Esophagus muscularis mucosa (tissue), 4 donors: ENCODE measurements at places on chromosomes 11 and 22. TPM values are rescaled to one million over a fixed set of nuclear protein-coding genes. Genes with fewer than 3 reads are reported as not detected.

Gene CLCF1
- total RNA-seq, result 11.0 TPM

Gene NNMT
- total RNA-seq, result 203 TPM

Gene ADM2
- not detected for total RNA-seq

Gene XKR3
- not detected for total RNA-seq

Gene OR51B5
- total RNA-seq, result not detected

Gene BTBD10
- 51.4 TPM for total RNA-seq

Gene CTSW
- total RNA-seq, result 2.7 TPM

Gene VSIG2
- total RNA-seq, result not detected

GRCh38 chr22:26483043-26483438, 542 bp downstream of the HPS4 start:
- no peaks in the 10 kb centered on the region for H3K27me3 ChIP-seq
- H3K27ac ChIP-seq, result peak overlapping the region; percentile 93

GRCh38 chr22:43078522-43078921, 10.7 kb downstream of the TTLL1 start:
- no peak overlapping the region for H3K4me3 ChIP-seq
- H3K36me3 ChIP-seq, result peaks cover 7% of the 10 kb centered on the region
- no peaks in the 10 kb centered on the region for H3K4me1 ChIP-seq
- no peak overlapping the region for H3K27ac ChIP-seq
- H3K27me3 ChIP-seq, result no peaks in the 10 kb centered on the region
- DNase-seq, result no peak

- no peaks in the 10 kb centered on the region for H3K27me3 ChIP-seq
- H3K4me1 ChIP-seq, result no peaks in the 10 kb centered on the region
- no peak overlapping the region for H3K4me3 ChIP-seq
Observed at GRCh38 chr22:22761606-22761962, 117.2 kb downstream of the GGTLC2 start.

- no peaks in the 10 kb centered on the region for H3K4me1 ChIP-seq
- no peak overlapping the region for H3K4me3 ChIP-seq
- H3K27me3 ChIP-seq, result no peaks in the 10 kb centered on the region
- H3K36me3 ChIP-seq, result no peaks in the 10 kb centered on the region
Observed at GRCh38 chr11:107882095-107882820, 23.7 kb upstream of the SLC35F2 start.

- no peaks in the 10 kb centered on the region for H3K36me3 ChIP-seq
- DNase-seq, result no peak
- peaks cover 9% of the 10 kb centered on the region for H3K27me3 ChIP-seq
- H3K27ac ChIP-seq, result no peak overlapping the region
- no peaks in the 10 kb centered on the region for H3K4me1 ChIP-seq
Observed at GRCh38 chr22:35212009-35212408, 45.3 kb upstream of the HMGXB4 start.

DNA sequence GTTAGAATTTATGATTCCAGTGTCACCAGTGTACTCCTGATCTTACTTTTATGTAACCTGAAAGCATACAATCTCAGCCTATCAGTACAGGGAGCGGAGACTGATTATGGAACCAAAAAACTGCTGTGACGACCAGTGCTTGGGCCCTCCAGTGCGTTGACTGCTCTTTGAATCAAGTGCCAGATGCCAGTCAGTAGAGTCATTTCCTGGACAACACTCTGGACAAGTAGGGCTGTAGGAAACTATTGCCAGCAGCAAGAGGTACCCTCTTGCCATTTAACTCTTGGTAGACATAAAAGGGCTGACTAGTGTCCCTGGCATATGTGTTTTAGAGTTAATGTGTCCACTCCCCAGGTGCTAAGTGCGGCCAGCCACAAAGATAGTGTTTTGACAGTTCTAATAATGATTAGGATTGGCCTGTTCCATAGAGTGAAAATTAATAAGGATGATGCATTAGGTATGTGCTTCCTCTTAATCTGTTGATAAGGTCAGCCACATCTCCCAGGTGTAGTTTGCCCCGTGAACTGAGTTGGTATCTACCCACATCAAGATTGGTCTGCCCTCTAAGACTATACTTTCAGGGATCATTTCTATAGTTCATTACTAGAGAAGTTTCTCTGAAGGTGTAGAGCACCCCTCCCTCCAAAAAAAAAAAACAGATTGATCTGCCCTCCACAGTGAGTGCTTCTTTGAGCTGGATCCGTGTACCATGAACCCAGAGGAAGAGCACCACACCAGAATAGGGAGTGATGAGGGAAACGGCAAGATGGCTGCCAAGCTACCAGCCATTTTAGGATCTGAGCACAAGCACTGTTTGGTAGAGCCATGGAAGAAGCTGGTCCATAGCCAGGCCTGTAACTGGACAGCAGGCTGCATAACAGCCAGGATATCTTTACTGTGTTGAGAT, 20.7 kb upstream of the AIFM3 start:
- H3K27me3 ChIP-seq, result no peaks in the 10 kb centered on the region
- H3K36me3 ChIP-seq, result peaks cover 10% of the 10 kb centered on the region
- H3K27ac ChIP-seq, result no peak overlapping the region

DNA sequence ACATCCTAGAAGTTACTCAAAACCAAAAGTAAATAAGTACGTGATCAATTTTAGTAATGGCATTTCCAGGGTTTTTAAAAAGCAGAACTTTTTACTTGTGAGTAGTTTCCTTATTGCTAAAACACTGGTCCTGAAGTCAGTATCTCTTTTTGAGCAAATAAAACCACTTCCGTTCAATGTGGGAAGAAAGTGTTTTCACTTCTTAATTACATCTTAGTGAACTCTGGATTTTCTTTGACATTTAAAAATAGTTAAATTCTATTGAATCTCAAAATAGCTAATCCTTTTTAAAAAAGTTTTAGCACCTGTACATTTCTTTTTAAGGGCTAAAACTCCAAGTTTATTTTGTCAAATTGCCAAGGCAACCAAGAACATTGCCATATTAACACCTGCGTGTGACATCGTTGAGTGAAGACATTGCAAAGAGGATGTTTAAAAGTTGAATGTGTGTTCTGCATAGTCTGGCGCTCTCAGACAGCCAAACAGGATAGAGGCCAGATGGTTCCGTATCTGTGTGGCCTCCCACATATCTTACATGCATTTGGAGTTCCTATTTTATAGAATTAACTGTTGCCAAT, 17.2 kb upstream of the OR5B21 start:
- no peak for DNase-seq
- no peak overlapping the region for H3K4me3 ChIP-seq
- peaks cover 25% of the 10 kb centered on the region for H3K4me1 ChIP-seq
- no peak overlapping the region for H3K27ac ChIP-seq
- no peaks in the 10 kb centered on the region for H3K27me3 ChIP-seq

DNA sequence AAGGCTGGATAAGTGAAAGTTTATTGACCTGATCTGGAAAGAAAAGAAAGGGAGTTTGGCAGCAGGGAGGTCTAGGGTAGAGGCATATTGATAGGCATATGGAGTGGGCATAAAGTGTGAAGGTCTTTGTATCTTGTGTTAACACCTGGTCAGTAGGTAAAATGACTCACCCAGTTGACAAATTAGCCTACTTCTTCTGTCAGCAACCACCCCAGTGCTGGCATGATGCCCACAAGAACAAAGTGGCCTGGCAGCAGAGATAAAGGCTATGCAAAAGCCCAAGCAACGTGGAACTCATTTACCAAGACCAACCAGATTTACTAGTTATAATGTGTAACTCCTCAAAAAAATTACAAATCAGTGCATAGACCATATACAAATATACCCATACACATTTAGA, 4.9 kb downstream of the OR10A3 start:
- no peak overlapping the region for H3K4me3 ChIP-seq
- no peaks in the 10 kb centered on the region for H3K27me3 ChIP-seq
- H3K36me3 ChIP-seq, result no peaks in the 10 kb centered on the region
- DNase-seq, result no peak
- no peak overlapping the region for H3K27ac ChIP-seq

DNA sequence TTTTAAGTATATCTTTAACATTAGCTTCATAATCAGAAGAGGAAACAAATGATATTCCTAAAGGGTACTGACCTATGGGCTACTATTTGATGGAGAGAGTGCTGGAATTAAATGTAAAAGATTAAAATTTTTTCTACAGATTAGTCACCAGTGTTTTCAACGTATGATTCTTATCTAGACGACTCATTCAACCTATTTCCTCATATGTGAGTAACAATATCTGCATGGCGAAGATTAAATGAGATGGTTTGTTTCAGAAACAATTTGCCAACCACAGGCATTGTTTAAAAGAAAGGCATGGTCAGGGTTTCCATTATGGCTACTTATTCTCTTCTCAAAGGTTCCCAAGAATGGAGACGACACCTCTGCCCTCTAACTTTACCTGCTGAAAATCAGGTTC, 20.4 kb downstream of the OR56B4 start:
- no peak overlapping the region for H3K4me3 ChIP-seq
- no peak overlapping the region for H3K27ac ChIP-seq
- no peaks in the 10 kb centered on the region for H3K36me3 ChIP-seq
- no peak for DNase-seq
- no peaks in the 10 kb centered on the region for H3K4me1 ChIP-seq
- no peaks in the 10 kb centered on the region for H3K27me3 ChIP-seq

GRCh38 chr11:31850365-31850764, 39.2 kb upstream of the PAX6 start:
- DNase-seq, result no peak
- no peaks in the 10 kb centered on the region for H3K27me3 ChIP-seq
- H3K36me3 ChIP-seq, result no peaks in the 10 kb centered on the region
- no peaks in the 10 kb centered on the region for H3K4me1 ChIP-seq
- no peak overlapping the region for H3K27ac ChIP-seq

GRCh38 chr22:49658902-49659280, 168.8 kb downstream of the BRD1 start:
- H3K27ac ChIP-seq, result no peak overlapping the region
- no peak overlapping the region for H3K4me3 ChIP-seq
- H3K27me3 ChIP-seq, result peaks cover 60% of the 10 kb centered on the region
- no peaks in the 10 kb centered on the region for H3K36me3 ChIP-seq
- H3K4me1 ChIP-seq, result peaks cover 6% of the 10 kb centered on the region

DNA sequence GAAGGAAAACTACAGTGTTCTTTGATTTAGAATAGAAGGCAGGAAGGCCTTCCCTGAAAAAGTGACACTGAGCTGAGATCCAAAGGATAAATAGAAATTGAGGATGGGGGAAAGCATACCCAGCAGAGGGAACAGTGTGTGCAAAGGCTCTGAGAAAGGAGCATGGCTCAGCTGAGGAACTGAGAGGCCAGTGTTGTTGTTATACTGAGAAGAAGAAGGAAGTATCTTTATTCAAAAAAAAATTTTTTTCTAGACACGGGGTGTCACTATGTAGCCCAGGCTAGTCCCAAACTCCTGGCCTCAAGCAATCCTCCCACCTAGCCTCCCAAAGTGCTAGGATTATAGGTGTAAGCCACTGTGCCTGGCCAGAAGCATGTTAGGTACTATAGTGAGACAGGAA, 3.5 kb upstream of the PIK3C2A start:
- no peak overlapping the region for H3K27ac ChIP-seq
- no peaks in the 10 kb centered on the region for H3K36me3 ChIP-seq
- peaks cover 30% of the 10 kb centered on the region for H3K4me1 ChIP-seq
- no peak overlapping the region for H3K4me3 ChIP-seq

- H3K27ac ChIP-seq, result no peak overlapping the region
- H3K27me3 ChIP-seq, result no peaks in the 10 kb centered on the region
- no peaks in the 10 kb centered on the region for H3K36me3 ChIP-seq
- no peak overlapping the region for H3K4me3 ChIP-seq
- no peak for DNase-seq
- no peaks in the 10 kb centered on the region for H3K4me1 ChIP-seq
Observed at GRCh38 chr22:43449205-43449830, 37.5 kb downstream of the MPPED1 start.

GRCh38 chr11:75872887-75873416, 57.9 kb downstream of the UVRAG start:
- peaks cover 20% of the 10 kb centered on the region for H3K4me1 ChIP-seq
- H3K27ac ChIP-seq, result no peak overlapping the region
- H3K4me3 ChIP-seq, result no peak overlapping the region

DNA sequence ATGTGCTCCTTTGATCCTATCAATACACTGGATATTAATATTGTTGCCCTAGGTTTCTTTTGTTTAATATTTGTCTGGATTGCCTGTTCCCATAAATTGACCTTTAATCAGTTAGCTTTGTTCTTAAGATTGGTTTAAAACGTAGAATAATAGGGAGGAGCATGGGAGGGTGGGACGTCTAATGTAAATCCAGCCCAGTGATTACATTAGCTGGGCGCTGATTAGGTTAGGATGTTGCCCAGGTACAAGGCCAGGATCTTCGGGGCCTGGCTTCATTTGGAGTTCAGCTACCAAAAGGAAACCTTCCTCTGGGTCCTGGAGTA, at the start of gene SRSF8:
Gene SRSF8 (plus strand): TSS at position 204 of the 323 bp plus-strand sequence. CDS start 308 bp downstream, outside the sequence.
- H3K27ac ChIP-seq, result peak within 1 kb of the TSS; percentile 98
- peaks cover 28% of the 10 kb centered on the region for H3K4me1 ChIP-seq
- DNase-seq, result no peak

DNA sequence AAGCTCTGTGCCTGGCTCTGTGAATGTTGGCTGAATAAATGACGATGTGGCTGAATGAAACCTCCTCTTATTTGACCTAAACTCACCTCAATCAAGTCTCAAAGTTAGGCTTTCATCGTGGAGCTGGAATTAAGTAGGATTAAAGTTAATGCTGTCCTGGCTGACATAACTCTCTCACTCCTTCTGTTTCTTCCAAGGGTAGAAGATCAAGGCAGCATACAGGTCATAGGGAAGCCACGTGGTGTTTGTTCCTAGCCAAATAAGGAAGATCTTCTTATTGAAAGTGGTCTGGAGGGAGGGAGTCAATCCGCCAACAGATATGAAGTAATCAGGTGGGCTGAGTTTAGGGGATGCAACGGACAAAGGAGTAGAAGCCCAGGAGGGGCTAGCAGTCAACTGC, 59.5 kb downstream of the TRIM29 start:
- DNase-seq, result no peak
- H3K4me1 ChIP-seq, result no peaks in the 10 kb centered on the region
- H3K27ac ChIP-seq, result no peak overlapping the region

GRCh38 chr11:870127-870413, 27.4 kb downstream of the TSPAN4 start:
- no peaks in the 10 kb centered on the region for H3K4me1 ChIP-seq
- no peak overlapping the region for H3K4me3 ChIP-seq
- no peak for DNase-seq
- no peaks in the 10 kb centered on the region for H3K27me3 ChIP-seq
- no peak overlapping the region for H3K27ac ChIP-seq

- H3K36me3 ChIP-seq, result no peaks in the 10 kb centered on the region
- peaks cover 63% of the 10 kb centered on the region for H3K4me1 ChIP-seq
- no peak for DNase-seq
- peak within 1 kb of the TSS; percentile 62 for H3K27ac ChIP-seq
- H3K4me3 ChIP-seq, result peak within 1 kb of the TSS; percentile 60
- H3K27me3 ChIP-seq, result peaks cover 19% of the 10 kb centered on the region
Observed at GRCh38 chr11:46277622-46278386, at the start of gene CREB3L1. Gene CREB3L1 (plus strand): TSS chr11:46277662. CDS start chr11:46278112, 450 bp downstream.

DNA sequence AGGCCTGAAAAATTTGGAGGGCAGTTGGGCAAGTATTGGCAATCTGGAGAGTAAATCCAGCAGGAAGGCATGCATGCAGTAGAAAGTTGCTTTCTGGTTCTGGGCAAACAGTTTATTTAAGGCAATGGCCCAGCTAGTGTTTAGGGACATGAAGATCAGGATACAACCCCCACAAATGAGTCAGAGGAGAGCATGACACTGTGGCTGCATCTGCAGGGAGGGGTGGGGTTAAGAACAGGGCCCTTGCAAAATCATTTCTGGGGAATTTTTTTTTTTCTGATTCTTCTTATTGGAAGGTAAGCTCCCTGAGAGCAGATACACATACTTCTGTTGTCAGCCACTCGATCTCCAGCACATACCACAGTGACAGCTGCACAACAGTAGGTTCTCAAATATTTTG, 61.1 kb downstream of the FDX1 start:
- DNase-seq, result peak; percentile 72
- H3K27ac ChIP-seq, result no peak overlapping the region
- no peak overlapping the region for H3K4me3 ChIP-seq
- no peaks in the 10 kb centered on the region for H3K27me3 ChIP-seq
